ENCODE measurements at places on chromosomes 5 and 9. TPM values are rescaled to one million over a fixed set of nuclear protein-coding genes. Genes with fewer than 3 reads are reported as not detected.

Gene LCN10
- total RNA-seq, result not detected

Gene PDZD2
- 0.16 TPM for total RNA-seq

Gene FOXD4L5
- total RNA-seq, result not detected

Gene RORB
- total RNA-seq, result not detected

Gene GABRA1
- total RNA-seq, result not detected

DNA sequence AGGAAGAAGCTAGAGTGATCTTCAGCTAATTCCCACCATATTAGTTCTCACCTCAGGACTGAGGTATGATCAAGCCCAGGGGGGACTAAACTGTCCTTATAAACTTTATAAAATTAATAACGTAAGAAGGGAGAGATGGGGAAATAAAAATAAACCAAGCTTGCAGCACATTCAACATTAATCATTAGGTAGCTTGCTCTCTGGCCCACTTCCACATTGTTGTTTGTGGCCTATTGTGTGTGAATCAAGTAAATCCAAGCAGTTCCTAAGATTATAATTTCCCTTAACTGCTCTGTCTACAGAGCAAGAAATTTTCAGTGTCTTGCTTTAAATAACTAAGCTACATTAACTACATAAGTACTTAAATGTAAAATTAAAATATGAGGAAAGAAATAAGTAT lies 131.3 kb upstream of the ABCA1 start:
- DNase-seq, result no peak

GRCh38 chr9:95508242-95508967 lies 8.4 kb downstream of the PTCH1 start:
- DNase-seq, result no peak

DNA sequence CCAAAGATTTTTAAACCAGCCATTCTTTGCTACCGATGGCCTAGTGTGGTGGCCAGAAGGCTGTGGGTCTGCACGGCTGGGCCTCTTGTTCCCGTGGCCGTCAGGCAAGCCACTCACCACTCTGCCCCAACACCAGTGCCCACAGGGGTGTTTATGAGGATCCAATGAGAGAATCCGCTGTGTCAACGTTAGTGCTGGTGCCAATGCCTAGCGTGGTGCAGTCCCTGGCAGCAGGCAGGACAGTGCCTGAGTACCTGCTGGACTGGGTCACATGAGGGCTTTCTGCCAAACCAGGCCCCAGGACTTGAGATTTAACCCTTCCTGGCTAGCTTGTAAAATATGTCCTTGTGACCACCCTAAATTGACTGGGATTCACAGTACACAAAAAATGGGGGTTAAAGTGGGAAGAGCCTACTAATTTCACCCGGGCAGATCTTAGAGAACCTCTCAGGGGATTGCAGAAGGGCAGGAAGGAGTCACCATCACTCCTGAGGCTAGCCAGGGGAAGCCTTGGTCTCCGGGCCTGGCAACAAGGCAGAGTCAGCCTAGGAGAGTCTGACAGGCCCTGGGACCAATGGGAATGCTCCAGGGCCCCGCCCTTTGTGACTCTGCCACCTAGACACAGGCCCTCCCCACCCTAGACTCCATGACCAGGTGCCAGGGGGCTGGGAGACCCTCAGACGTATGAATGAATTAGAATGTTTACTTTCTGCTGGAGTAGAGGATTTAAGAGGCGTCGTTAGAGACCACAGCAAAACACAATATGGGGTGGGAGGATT lies 63.2 kb upstream of the FSTL4 start:
- no peak for DNase-seq

- no peak for DNase-seq
Measured at GRCh38 chr5:176652136-176652535, 4.9 kb downstream of the TSPAN17 start.

GRCh38 chr5:146519554-146519953 lies 3.6 kb upstream of the GPR151 start:
- DNase-seq, result no peak

DNA sequence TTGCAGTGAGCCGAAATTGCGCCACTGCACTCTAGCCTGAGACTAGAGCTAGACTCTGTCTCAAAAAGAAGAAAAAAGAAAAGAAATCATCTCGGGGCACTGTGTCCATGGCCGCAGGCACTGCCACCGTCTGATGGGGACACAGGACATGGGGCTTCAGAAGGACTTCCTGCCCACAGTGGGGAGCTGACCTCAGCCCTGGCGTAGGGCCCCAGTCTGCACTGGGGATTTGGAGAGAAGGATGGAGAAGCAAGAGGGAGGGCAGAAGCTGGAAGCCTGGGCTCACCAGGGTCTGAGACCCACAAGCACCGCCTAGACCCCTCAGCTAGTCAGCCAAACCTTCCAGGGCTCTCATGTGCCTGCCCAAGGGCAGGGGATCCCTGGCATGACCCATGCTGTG lies 4.1 kb upstream of the SARDH start:
- no peak for DNase-seq

DNA sequence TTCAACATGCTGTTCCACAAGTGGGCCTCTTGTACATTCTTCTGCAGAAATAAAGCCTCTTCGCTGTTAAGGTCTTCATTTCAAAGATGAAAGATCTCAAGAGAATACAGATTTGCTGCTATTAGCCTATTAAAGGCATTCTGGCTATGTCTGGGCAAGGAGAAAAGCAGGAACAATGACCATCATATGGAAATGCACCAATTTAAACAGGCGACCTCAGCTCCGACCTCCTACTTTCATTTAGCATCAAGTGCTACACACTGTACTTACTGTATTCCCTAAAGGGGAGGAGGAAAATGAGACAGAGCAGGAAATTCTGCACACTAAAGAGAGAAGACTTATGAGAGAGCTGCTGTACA lies 64.8 kb downstream of the HABP4 start:
- DNase-seq, result no peak

DNA sequence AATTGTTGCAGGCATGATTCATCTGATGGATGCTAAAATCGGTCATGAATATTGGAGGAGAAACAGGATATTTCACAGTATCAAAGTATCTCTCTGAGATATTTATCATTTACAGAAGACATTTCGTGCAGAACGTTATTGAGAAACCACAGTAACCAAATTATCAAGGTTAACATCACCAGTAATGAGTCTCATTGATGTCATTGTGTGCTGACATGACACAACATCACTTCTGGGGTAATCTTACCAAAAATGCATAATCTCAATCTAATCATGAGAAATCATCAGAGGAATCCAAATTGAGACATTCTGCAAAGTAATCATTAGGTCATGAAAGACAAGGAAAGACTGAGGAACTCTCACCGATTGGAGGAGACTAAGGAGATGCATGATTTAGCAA lies 42.7 kb downstream of the C5orf22 start:
- DNase-seq, result no peak

GRCh38 chr9:124940521-124940893 lies 376 bp downstream of the GOLGA1 start:
- DNase-seq, result no peak

DNA sequence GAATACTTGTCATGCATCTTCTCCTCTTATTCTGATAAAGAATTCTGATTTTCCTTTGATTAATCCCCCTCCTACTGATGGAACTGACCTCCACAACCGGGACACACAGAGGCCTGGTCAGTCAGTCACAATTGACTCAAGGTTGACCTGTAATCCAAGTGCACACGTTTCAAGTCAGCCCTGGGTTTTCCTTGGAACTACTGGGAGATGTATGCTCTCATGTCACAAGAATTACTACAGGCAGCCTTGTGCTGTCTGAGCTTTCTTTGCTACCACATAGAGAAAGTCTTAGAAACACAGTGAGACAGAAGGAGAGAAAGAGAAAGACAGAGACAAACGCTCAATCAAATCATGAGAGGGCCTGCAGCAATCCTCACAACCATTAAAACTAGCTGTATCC lies 345.8 kb downstream of the PDE4D start:
- no peak for DNase-seq

Data from A172 (cell line).